ENCODE measurements at places on chromosomes 7 and 10.
A peak's percentile ranks its signal among the peaks of the same experiment; 100 is the strongest.

DNA sequence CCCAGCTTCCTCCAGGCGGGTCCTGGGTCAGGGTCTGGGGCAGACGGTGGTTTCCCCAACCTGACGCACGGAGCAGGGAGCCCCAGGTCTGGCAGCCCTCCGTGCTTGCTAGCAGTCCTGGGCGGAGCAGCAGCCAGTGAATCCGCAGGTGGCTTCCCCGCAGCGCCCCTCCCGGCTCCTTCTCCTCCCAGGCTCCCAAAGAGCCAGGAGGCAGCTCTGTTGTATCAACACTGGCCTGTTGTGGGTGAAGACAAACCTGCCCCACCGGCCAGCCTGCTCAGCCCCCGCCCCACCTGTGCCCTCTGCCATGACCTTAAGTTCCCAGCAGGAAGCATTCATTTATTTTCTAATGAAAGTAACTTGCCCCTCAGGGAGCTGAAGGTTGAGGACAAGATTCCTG lies 24.0 kb upstream of the TMEM213 start:
- DNase-seq = peak; percentile 88

GRCh38 chr10:12445701-12446334 lies 96.5 kb downstream of the CAMK1D start:
- DNase-seq = no peak

GRCh38 chr7:151313857-151314256 lies 27.8 kb upstream of the NUB1 start:
- peak; percentile 49 for DNase-seq

- DNase-seq = no peak
Observed at GRCh38 chr10:69674786-69675185, 44.7 kb downstream of the FAM241B start.

DNA sequence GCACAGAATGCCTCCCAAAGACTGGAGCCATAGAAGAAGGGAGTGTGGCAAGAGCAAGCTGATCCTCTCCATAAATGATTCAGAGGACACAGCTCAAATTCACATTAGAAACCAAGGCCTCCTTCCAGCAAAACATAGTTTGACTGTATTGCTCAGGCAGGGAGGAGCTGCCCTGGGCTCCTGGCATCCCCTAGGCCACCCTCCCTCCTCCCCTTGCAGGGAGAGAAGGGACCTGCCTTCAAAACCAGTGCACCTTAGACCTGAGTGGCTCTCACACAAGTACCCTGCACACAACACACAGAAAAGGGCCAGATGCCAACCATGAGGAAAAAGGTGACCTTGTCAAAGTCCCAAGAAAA lies 64.7 kb downstream of the CREB3L2 start:
- DNase-seq = peak; percentile 55
